K562 (cell line): ENCODE measurements at places on chromosomes 11 and 22. TPM values are rescaled to one million over a fixed set of nuclear protein-coding genes. Genes with fewer than 3 reads are reported as not detected.

DNA sequence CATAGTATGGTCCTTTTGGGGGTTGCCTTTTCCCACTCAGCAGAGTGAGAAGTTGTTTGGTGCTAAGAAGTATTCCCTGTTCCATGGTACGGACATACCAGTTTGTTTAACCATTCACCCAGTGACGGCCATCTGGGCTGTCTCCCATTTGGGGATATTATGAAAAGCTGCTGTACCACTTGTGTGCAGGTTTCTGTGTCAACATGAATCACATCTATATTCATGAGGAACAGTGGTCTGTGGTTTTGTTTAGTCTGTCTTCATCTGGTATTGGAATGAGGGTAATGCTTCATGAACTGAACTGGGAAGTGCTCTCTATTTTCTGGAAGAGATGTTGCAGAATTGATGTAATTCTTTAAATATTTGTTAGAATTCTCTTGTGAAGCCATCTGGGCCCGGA, 89.5 kb downstream of the TRMU start:
- no peaks in the 10 kb centered on the region for H3K4me1 ChIP-seq
- H3K4me3 ChIP-seq, result no peak overlapping the region
- no peak overlapping the region for H3K27ac ChIP-seq
- H3K36me3 ChIP-seq, result no peaks in the 10 kb centered on the region
- DNase-seq, result no peak
- peaks cover 61% of the 10 kb centered on the region for H3K27me3 ChIP-seq

DNA sequence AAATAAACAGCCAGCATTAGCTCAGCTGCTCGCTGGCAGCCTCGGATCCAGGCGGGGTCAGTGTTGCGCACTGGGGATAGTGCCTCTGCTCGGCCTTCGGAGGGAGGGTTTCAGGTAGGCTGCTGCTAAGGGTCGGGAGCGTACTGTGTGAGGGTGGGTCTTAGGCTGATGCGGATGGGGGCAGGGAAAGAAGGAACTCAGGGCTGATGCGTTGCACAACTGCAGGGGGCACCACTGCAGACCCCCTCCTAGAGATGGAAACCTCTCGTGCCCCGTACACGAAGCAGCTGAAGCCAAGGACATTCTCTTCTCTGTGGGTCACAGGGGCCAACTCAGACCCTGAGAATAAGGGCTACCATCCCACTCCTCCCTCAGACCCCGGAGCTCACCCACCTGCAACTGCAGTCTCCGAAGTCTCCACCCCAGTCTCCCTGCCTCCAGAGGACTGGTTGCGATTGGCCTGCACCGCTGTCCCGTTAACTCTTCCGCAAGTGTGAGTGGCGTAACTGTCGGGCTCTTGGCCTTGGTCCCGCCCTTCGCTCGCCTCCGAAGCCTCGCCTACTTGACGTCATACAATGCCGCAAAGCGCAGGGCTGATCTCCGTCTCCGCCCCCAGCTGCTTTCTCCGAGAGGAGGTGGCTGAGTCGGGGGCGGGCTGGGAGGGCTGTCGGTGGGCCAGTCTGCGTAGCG, at the start of gene KBTBD3:
Gene KBTBD3, minus strand, starts transcription at position 429 of the 690 bp plus-strand sequence. CDS start 18,250 bp downstream, outside the sequence.
- peak within 1 kb of the TSS; percentile 92 for H3K4me3 ChIP-seq
- H3K36me3 ChIP-seq, result peaks cover 26% of the 10 kb centered on the region
- peak within 1 kb of the TSS; percentile 98 for H3K27ac ChIP-seq
- peak; percentile 89 for DNase-seq

DNA sequence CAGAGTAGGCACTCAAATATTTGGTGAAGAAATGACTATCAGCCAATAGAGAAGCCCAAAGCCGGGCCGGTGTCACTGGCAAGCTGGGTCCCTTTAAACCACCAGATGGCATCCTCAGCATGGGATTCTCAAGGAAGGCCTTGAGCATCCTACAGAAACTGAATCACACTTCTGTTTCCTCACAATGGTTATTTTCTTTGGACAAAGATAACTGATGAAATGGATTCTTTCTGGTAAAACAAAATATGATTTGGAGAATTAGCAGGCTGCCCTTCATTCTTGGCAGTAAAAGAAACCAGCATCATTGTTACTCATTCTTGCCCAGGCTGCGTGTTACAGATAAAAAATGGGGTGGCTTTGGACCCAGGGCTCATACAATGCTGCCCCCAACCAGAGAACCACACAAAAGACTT, 30.3 kb upstream of the ASPHD2 start:
- no peaks in the 10 kb centered on the region for H3K36me3 ChIP-seq
- H3K27ac ChIP-seq, result no peak overlapping the region
- DNase-seq, result peak; percentile 31

GRCh38 chr11:825366-826226, 2.1 kb upstream of the CRACR2B start:
- no peaks in the 10 kb centered on the region for H3K27me3 ChIP-seq
- DNase-seq, result no peak
- H3K4me1 ChIP-seq, result peaks cover 93% of the 10 kb centered on the region
- no peak overlapping the region for H3K27ac ChIP-seq
- no peak overlapping the region for H3K4me3 ChIP-seq

GRCh38 chr11:60087239-60087638, 1.2 kb upstream of the MS4A2 start:
- H3K27ac ChIP-seq, result no peak overlapping the region
- no peaks in the 10 kb centered on the region for H3K36me3 ChIP-seq
- no peak overlapping the region for H3K4me3 ChIP-seq
- no peak for DNase-seq
- H3K27me3 ChIP-seq, result no peaks in the 10 kb centered on the region

GRCh38 chr11:111982019-111982464, 43.2 kb upstream of the DLAT start:
- peak; percentile 63 for DNase-seq
- peaks cover 8% of the 10 kb centered on the region for H3K4me1 ChIP-seq
- no peak overlapping the region for H3K4me3 ChIP-seq
- H3K36me3 ChIP-seq, result peaks cover 14% of the 10 kb centered on the region; the same call in 1 of the 3 replicates

GRCh38 chr11:804599-804964, 449 bp downstream of the PIDD1 start:
- peak overlapping the region; percentile 94 for H3K27ac ChIP-seq
- H3K4me3 ChIP-seq, result peak overlapping the region; percentile 65

GRCh38 chr11:2250485-2250884, 19.9 kb downstream of the ASCL2 start:
- no peaks in the 10 kb centered on the region for H3K36me3 ChIP-seq
- DNase-seq, result no peak

DNA sequence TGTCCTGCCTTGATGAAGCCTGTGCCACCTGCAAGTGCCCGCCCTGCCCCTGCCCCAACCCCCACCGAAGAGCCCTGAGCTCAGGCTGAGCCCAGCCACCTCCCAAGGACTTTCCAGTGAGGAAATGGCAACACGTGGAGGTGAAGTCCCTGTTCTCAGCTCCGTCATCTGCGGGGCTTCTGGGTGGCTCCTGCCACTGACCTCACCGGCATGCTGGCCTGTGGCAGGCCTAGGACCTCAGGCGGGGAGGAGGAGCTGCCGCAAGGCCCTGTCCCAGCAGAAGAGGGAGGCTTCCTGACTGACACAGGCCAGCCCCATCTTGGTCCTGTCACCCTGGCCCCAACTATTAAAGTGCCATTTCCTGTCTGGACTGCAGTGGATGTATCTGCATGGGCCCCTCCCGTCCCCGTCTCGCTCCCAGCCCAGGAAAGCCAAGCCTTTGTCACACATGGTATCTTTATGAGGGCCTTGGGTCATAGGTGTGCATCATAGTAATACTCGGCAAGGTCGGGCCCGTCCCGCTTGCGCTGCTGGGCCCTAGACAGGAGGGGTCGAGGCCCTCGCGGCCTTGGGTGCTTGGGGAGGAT, 882 bp downstream of the FREY1 start:
- DNase-seq, result peak; percentile 41
- no peaks in the 10 kb centered on the region for H3K27me3 ChIP-seq
- peaks cover 12% of the 10 kb centered on the region; the same call in 1 of the 3 replicates for H3K36me3 ChIP-seq
- H3K4me1 ChIP-seq, result peaks cover 8% of the 10 kb centered on the region; the same call in 2 of the 3 replicates
- H3K27ac ChIP-seq, result no peak overlapping the region

- H3K27me3 ChIP-seq, result no peaks in the 10 kb centered on the region
- no peak overlapping the region for H3K4me3 ChIP-seq
- no peak for DNase-seq
- peaks cover 36% of the 10 kb centered on the region; the same call in 2 of the 3 replicates for H3K36me3 ChIP-seq
These were observed 41.3 kb downstream of the MUC6 start for GRCh38 chr11:995044-995751.

Gene TEX12
- 0.31 and 0.62 TPM in 2 replicates for total RNA-seq

Gene NXPE1
- total RNA-seq, result 0.45 TPM in 1 of 2 replicates, not detected in the other

Gene SPECC1L
- 26.0 and 27.9 TPM in 2 replicates for total RNA-seq

Gene SEPTIN3
- not detected in 2 replicates for total RNA-seq

Gene OR2AG2
- total RNA-seq, result 0.42 and 0.55 TPM in 2 replicates
